ENCODE measurements at places on chromosomes 1 and 21. TPM values are rescaled to one million over a fixed set of nuclear protein-coding genes. Genes with fewer than 3 reads are reported as not detected.

FNDC5 gene
- total RNA-seq: 743 TPM

CBR1 gene
- 18.2 TPM for total RNA-seq

L1TD1 gene
- 1.8 TPM for total RNA-seq

MARK1 gene
- total RNA-seq: 105 TPM

- no peak overlapping the region for H3K27ac ChIP-seq
- H3K36me3 ChIP-seq: no peaks in the 10 kb centered on the region
- no peaks in the 10 kb centered on the region for H3K4me1 ChIP-seq
- no peaks in the 10 kb centered on the region for H3K27me3 ChIP-seq
- no peak for DNase-seq
- H3K4me3 ChIP-seq: no peak overlapping the region
Observed at GRCh38 chr1:46158312-46159281, 16.3 kb upstream of the TSPAN1 start.

DNA sequence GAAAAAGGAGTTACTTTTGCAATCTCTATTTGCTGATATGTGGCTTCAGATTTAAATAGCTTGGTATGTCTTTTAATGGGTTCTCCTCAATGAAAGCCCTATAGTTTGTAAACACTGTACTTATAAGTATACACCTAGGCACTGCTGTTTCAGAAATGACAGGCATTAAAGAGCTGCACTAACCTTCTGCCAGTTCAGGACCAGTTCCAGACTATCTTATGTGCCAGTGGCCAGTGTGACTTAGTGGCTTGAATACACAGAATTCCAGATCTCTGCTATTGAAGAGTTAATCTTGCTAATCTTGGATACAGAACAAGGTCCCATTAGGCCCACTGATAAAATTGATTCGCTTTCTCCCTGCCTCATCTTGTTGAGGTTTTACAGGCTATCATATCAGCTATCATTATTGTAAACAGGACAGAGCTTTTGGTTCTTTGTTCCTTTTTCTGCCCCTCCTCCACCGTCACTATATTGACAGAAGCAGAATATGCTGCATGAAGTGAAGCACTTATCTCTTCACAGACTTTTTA lies 337.5 kb downstream of the LRRIQ3 start:
- H3K4me3 ChIP-seq: no peak overlapping the region
- no peaks in the 10 kb centered on the region for H3K36me3 ChIP-seq
- no peaks in the 10 kb centered on the region for H3K4me1 ChIP-seq
- no peaks in the 10 kb centered on the region for H3K27me3 ChIP-seq
- no peak overlapping the region for H3K27ac ChIP-seq

- no peak overlapping the region for H3K4me3 ChIP-seq
- no peak overlapping the region for H3K27ac ChIP-seq
- H3K36me3 ChIP-seq: no peaks in the 10 kb centered on the region
- H3K27me3 ChIP-seq: no peaks in the 10 kb centered on the region
Observed at GRCh38 chr1:182200025-182200812, 138.7 kb upstream of the ZNF648 start.

GRCh38 chr21:34612557-34612956 lies 2.4 kb downstream of the RCAN1 start:
- peaks cover 2% of the 10 kb centered on the region for H3K27me3 ChIP-seq
- H3K4me3 ChIP-seq: peak overlapping the region; percentile 87
- no peak for DNase-seq

DNA sequence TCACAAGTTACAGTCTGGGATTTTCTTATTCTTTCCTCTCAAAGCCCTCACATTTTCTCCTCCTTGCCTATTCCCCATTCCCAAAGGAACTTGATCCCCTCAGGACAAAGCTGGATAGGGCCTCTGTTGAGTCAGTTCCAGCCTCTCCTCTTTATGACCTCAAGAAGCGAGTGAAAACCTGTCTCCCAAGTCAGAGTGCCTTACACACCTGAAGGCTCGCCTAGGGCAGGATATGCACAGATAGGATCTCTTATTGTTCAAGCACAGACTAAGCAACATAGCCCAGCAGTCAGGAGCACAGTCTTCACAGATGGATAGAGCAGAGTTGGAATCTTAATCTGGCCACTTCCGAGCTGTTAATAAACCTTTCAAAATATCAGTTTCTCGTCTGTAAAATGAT lies 60.8 kb upstream of the PRRC2C start:
- peaks cover 10% of the 10 kb centered on the region for H3K36me3 ChIP-seq
- H3K27me3 ChIP-seq: no peaks in the 10 kb centered on the region
- no peak for DNase-seq
- no peaks in the 10 kb centered on the region for H3K4me1 ChIP-seq
- no peak overlapping the region for H3K4me3 ChIP-seq

DNA sequence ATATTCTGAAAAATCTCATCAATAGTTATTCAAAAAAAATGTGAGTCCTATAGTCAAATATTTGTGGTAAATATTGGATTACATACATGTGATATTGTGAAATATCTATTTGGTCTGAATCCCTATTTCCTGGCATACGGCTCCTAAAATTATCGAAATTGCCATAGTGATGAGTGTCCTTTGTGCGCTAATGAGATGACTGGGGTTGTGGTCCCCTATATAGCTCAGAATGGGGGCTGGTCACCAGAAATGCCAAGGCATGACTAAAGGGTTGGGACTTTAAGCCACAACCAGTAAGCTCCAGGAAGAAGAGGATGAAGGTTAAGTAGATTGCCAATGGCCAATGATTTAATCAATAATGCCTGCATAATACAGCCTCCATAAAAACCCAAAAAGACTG lies 610.2 kb upstream of the CHRM3 start:
- no peaks in the 10 kb centered on the region for H3K4me1 ChIP-seq
- no peak overlapping the region for H3K27ac ChIP-seq
- DNase-seq: no peak
- no peaks in the 10 kb centered on the region for H3K27me3 ChIP-seq

- DNase-seq: no peak
- H3K27ac ChIP-seq: no peak overlapping the region
- peaks cover 2% of the 10 kb centered on the region for H3K27me3 ChIP-seq
- H3K4me3 ChIP-seq: no peak overlapping the region
- peaks cover 9% of the 10 kb centered on the region for H3K4me1 ChIP-seq
- H3K36me3 ChIP-seq: peaks cover 8% of the 10 kb centered on the region
Observed at GRCh38 chr1:24970399-24970753, 40.3 kb upstream of the RUNX3 start.

GRCh38 chr1:173012126-173012525 lies 38.6 kb downstream of the TNFSF18 start:
- no peak overlapping the region for H3K4me3 ChIP-seq
- no peak for DNase-seq
- H3K27me3 ChIP-seq: no peaks in the 10 kb centered on the region
- H3K4me1 ChIP-seq: no peaks in the 10 kb centered on the region
- no peak overlapping the region for H3K27ac ChIP-seq

- peaks cover 2% of the 10 kb centered on the region for H3K27me3 ChIP-seq
- DNase-seq: no peak
- H3K27ac ChIP-seq: no peak overlapping the region
- H3K4me1 ChIP-seq: peaks cover 4% of the 10 kb centered on the region
- H3K4me3 ChIP-seq: no peak overlapping the region
- H3K36me3 ChIP-seq: no peaks in the 10 kb centered on the region
Observed at GRCh38 chr1:58905628-58906221, 121.9 kb upstream of the JUN start.

GRCh38 chr1:96559181-96559580 lies 162.4 kb upstream of the PTBP2 start:
- no peak overlapping the region for H3K4me3 ChIP-seq
- H3K4me1 ChIP-seq: no peaks in the 10 kb centered on the region
- H3K36me3 ChIP-seq: peaks cover 5% of the 10 kb centered on the region
- no peak overlapping the region for H3K27ac ChIP-seq
- DNase-seq: no peak

DNA sequence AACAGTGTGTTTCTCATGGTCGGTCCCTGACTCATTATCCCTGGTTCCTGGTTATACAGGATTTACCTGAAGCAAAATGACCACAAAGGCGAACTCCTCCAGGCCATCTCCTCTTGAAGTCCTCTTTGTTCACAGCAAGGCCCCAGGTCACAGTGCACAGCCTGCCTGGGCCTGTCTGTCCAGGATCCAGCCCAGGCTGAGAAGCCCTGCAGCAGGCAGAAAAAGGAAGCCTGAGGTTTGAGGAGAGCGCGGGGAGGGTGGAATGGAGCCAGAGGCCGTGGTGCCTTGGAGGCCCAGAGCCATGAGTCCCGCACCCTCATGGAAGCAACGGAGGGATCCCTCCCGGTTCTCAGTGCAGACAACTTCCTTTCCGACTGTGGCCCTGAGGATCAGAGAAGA lies 136.8 kb upstream of the IRF2BP2 start:
- no peaks in the 10 kb centered on the region for H3K27me3 ChIP-seq
- DNase-seq: no peak
- no peak overlapping the region for H3K4me3 ChIP-seq
- no peak overlapping the region for H3K27ac ChIP-seq
- peaks cover 31% of the 10 kb centered on the region for H3K4me1 ChIP-seq

DNA sequence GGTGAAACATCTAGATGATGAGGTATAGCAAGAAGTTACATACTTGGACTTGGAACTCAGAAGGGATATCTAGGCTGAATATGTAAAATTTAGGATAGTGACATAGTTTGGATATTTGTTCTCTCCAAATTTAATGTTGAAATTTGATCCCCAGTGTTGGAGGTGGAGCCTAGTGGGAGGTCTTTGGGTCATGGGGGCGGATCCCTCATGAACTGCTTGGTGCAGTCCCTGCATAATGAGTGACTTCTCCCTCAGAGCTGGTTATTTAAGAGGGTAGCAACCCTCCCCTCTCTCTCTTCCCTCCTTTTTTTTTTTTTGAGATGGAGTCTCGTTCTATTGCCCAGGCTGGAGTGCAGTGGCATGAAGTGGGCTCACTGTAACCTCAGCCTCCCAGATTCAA lies 15.5 kb downstream of the ST3GAL3 start:
- H3K27ac ChIP-seq: no peak overlapping the region
- no peak for DNase-seq
- peaks cover 4% of the 10 kb centered on the region for H3K27me3 ChIP-seq
- H3K4me3 ChIP-seq: no peak overlapping the region
- no peaks in the 10 kb centered on the region for H3K4me1 ChIP-seq

DNA sequence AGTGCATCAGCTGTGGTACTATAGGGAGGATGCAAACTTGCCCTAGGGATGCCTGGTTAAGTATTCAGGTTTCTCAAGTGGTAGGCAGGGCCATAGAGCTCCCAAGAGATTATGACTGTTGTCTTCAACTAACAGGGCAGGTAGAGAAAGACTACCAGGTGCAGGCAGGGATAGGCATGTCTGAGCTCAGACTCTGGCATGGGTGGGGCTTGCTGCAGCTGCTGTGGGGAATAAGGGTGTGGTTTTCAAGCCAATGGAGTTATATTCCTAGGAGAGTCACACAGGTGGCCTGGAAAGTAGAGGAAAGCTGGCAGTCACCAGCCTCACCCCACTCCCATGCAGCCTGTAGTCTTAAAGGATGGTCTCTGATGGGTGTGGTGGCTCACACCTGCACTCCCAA lies 673.4 kb upstream of the ADGRL4 start:
- no peaks in the 10 kb centered on the region for H3K36me3 ChIP-seq
- no peak overlapping the region for H3K27ac ChIP-seq
- H3K4me3 ChIP-seq: no peak overlapping the region
- DNase-seq: no peak

- no peak for DNase-seq
- peaks cover 5% of the 10 kb centered on the region for H3K36me3 ChIP-seq
- no peak overlapping the region for H3K27ac ChIP-seq
- no peak overlapping the region for H3K4me3 ChIP-seq
- peaks cover 5% of the 10 kb centered on the region for H3K27me3 ChIP-seq
Observed at GRCh38 chr21:43210454-43211071, 41.8 kb downstream of the CRYAA start.

Measured in glutamatergic neuron (in vitro differentiated cells).